ENCODE measurements at places on chromosomes 7 and 10.

- no peak for DNase-seq
These were observed 1002.8 kb upstream of the CELF2 start for GRCh38 chr10:10014846-10015245.

DNA sequence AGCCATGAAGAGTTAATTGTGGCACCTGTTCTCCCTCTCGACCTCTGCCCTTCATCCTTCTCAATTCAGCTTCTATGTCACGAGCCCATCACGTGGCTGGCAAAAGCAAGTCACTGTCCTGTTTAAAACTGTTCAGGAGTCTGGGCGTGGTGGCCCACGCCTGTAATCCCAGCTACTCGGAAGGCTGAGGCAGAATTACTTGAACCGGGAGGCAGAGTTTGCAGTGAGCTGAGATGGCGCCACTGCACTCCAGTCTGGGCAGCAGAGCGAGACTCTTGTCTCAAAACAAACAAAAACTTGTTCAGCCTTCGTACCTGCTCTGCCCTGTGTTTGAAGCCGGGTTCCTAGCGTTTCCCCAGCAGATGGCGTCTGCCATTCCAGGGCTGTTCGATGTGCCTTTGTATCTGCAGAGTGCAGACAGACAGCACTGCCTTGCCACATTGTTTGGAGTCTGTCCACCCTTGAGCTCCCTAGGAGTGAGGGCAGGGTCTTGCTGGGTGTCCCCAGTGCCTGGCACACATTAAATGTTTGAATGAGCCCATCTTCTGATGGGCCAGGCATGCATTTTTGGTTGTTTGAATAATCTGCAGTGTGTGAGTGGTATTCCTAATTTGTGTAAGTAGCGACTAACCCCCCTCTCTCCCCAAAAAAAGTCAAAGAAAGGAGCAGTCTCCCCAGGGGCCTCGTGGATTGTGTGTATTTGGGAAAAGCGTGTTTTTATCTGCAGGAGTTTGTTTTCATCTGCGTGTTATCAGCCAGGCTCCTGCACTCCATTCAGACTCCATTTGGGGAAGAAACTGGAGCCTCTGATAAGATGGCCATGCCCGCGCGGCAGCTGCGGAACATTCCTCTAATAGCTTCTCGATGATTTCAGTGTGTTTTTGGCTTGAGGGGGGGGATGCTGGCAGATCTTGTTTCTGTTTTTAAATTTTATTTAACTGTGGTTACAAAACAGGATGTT lies 61.2 kb downstream of the DNAJB6 start:
- no peak for DNase-seq

DNA sequence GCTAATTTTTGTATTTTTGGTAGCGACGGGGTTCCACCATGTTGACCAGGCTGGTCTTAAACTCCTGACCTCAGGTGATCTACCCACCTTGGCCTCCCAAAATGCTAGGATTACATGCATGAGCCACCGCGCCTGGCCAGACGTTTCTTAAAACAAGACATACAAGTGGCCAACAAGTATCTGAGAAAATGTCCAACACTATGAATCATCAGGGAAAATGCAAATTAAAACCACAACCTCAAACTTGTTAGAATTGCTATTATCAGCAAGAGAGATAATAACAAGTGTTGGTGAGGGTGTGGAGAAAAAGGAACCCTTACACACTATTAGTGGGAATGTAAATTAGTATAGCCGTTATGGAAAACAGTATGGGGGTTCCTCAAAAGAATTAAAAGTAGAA lies 148.6 kb downstream of the SUGCT start:
- DNase-seq, result no peak

GRCh38 chr10:93573051-93573909 lies 6.8 kb downstream of the FFAR4 start:
- DNase-seq, result no peak

DNA sequence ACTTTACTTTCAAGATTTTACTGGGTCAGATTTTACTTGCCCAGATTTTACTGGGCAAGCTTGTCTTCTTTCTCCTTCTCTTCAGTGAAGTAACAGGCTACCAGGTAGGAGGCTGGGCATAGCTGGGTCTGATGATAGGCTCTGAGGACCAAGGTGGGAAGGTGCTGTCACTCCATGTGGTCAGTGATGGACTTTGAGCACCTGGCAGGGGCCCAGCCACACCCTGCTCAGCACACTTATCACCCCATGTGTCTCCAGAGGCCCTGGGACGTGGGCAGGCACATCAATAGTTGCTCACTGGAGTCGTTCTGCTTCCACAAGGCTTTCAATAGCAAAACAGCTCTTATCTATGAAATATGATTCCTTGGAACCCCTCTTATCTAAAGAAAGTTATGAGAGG lies 70.5 kb upstream of the GPR26 start:
- DNase-seq, result no peak

- DNase-seq, result no peak
These were observed 72.2 kb upstream of the PDK4 start for GRCh38 chr7:95668504-95669018.

DNA sequence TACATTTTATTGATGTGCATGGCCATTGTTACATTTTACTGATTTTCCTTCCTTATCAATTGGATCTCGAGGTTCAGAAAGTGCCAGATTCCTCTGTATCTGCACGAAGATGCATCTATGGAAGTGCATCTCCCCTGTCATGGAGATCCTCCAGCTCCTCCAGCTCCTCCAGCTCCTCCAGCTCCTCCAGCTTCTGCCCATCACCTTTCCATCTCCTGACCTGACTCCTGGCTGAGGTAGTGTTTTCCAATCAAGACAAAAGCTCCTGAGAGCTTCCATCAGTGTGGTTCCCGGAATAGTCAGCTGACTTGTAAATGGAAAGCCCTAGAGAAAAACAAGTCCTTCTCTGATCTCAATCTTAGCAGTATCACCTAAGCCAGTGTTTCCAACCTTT lies 90.8 kb upstream of the KLF6 start:
- no peak for DNase-seq

DNA sequence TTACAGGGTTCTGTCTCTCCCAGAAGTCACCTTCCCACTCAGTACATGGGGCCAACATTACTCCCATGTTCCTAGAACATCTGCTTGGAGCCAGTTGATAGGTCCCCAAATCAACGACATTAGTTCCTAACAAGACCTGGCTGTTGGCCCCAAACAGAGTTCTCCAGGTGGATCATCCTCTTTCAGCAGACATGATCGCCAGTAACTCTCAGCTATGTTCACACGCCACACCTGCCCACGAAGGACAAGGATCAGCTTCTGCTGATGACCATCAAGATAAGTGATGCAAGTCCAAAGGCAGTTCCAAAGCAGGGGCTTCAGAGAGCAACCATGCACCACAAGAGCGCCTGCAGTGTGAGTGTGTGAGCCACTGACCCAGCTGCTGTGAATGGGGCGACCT lies 11.0 kb downstream of the ZNF777 start:
- DNase-seq, result no peak

GRCh38 chr7:20232848-20233247 lies 15.7 kb upstream of the MACC1 start:
- no peak for DNase-seq

DNA sequence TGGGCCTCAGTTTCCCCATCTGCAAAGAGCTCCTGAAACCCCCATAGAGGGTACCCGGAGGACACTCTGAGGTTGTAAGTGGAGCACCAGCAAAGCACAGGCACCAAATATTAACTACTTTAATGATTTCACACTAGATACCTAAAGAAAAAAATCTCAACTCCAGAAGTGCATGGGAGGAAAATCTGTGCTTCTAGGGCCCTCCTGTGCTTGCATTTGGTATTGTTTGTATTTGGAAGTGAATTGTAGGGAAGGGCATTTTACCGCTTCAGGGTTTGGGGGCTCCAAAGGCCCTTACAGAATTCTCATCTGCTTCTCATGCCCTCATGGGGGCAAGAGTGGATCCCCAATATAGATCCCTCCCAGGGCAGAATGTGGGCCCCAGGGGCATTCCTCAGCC lies 22.4 kb upstream of the DRGX start:
- no peak for DNase-seq

DNA sequence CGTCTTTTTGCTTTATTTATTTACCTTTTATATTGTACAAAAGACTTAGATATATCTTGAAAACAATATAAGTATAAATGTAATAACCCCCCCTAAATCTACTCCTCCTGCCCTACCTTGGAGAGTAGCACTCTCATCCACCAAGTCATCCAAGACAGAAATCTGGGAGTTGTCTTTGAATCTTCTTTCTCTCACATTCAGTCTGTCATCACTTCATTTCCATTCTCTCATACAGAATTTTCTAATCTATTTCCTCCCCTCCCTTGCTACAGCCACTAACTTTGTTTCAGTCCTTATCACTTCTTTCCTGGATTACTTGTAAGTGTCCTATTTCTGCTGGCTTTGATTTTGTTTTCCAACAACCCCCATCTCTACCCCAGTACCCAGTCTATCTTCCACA lies 170.6 kb downstream of the SEMA3D start:
- DNase-seq, result no peak

GRCh38 chr10:32949221-32949678 lies 8.8 kb downstream of the ITGB1 start:
- no peak for DNase-seq

DNA sequence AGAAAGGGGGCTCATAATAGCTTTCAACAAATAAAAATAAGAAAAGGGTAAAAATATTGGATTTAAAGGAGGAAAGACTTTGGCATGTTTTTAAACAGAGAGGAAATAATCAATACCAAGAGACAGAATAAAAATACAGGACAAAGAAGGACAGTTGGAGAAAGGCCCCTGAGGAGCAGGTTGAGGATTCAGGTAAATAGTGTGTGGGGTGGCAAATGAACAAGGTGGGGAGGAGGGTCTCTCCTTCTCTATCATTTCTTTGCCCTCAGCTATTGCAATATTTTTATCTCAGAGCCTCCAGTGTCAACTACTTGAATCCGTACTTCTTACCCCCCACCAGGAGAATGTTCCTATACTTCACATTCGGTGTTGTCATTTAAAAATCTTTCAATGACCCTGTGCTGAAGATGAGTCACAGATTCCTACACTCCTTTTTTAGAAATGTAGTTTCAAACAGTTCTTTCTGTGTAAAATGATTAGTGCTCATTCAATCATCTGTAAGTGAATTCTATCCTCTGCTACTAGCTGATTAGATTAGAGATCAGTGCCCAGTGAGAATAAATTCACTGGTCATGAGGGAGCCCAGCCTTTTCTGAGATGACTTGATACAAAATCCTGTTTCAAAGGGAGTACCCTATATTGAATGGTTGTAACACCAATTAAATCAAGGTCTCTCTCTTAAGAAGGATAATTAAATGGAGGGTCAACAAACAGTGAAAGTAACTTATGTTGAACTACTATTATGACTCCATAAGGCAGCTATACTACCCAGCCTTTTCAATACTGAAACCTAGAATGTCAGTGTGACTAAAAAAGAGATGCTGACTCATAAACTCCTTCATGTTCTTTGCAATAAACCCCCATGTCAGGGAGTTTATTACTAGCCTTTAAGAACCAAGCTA lies 50.4 kb upstream of the WNT16 start:
- DNase-seq, result no peak

DNA sequence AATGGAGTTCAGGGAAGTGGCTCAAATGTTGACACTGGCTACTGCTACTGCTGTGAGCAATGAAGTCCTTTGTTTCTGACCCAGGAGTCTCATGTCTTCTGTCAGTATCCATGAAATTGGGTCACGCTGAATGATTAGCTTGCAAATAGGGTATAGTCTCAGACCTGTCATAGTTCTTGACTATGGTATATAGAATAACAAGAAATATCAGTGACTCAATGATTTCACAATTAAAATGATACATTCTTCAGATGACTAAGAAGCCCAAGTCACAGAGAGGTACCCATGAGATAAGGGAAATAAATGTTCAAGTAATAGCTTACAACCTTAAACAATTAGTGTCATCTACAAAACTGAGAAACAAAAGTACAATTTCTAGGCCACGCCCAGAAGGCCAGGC lies 89.3 kb downstream of the LYZL2 start:
- no peak for DNase-seq

GRCh38 chr7:38801786-38802185 lies 107.2 kb downstream of the VPS41 start:
- no peak for DNase-seq

DNA sequence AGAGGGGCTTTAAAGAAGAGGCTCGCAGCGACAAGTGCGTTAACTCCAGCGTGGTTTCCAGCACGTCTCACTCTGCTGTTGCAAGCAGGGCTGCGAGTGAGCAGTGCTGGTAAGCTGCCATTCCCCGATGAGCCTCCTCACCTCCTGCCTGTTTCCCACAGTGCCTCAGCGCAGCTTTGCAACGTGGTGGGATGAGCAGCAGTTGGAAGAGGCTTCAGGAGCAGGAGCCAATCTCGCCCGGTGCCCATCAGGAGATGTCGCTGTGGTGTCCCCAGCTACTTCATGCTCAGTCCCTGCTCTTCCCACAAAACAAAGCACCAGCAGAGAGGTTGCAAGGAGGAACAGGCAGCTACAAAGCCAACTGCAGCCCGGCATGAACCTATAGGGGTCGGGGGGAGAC lies 2.4 kb upstream of the ADARB2 start:
- no peak for DNase-seq

GRCh38 chr10:88116481-88116880 lies 253.1 kb downstream of the PTEN start:
- DNase-seq, result no peak

GRCh38 chr7:156827587-156828203 lies 65.3 kb downstream of the LMBR1 start:
- DNase-seq, result no peak

- no peak for DNase-seq
These were observed 91.6 kb upstream of the KMT2E start for GRCh38 chr7:104922182-104923009.

GRCh38 chr7:68180761-68181160 lies 1184.1 kb downstream of the TYW1 start:
- DNase-seq, result no peak

DNA sequence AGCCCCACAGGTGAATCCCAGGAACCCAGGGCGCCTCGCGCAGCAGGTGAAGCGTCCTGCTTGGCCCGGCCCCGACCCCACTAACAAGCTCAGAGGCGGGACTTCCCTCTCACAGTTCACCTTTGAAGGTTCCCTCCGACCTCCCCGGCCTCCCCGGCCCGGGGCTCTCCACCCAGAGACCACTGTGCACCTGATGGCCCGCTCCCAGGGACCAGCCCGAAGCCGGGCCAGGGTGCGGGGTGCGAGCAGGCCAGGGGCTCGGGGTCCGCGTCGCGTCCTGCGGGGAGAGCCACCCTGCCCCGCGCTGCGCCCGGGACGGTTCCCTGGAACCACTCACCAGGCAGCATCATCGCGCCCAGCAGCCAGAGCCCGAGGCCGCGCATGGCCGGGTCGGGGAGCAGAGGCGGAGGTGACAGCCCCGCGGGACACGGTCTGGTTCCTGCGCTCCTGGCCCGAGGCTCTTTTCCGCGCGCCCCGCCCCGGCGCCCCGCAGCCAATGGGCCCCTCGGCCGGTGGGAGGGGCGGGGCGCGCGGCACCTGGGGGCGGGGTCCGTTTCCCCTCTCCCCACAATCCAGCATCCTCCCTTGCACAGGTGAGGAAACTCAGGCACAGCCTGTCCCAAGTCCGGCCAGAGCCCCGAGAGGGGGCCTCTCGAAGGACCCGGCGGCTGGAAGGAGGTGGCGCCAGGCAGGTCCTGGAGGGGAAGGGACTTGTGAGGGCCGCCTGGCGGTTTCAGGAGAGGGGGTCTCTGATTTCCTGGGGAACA lies at the start of gene ADAM8:
TSS of gene ADAM8 (minus strand) at position 434 of the 767 bp plus-strand sequence. CDS start at position 383, 51 bp downstream.
- peak; percentile 25 for DNase-seq

All from H1 (cell line).